ENCODE measurements at places on chromosomes 4 and X.

- DNase-seq, result no peak
Observed at GRCh38 chrX:128975745-128976144, 547.5 kb downstream of the SMARCA1 start.

GRCh38 chr4:93841803-93842345 lies 13.3 kb downstream of the ATOH1 start:
- DNase-seq, result no peak

DNA sequence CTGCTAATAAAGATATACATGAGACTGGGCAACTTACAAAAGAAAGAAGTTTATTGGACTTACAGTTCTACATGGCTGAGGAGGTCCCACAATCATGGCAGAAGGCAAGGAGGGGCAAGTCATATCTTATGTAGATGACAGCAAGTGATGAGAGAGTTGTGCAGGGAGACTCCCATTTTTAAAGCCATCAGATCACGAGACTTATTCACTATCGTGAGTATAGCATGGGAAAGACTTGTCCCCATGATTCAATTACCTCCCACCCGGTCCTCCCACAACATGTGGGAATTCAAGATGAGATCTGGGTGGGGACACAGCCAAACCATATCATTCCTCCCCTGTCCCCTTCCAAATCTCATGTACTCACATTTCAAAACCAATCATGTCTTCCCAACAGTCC lies 50.9 kb upstream of the GRID2 start:
- DNase-seq, result no peak

DNA sequence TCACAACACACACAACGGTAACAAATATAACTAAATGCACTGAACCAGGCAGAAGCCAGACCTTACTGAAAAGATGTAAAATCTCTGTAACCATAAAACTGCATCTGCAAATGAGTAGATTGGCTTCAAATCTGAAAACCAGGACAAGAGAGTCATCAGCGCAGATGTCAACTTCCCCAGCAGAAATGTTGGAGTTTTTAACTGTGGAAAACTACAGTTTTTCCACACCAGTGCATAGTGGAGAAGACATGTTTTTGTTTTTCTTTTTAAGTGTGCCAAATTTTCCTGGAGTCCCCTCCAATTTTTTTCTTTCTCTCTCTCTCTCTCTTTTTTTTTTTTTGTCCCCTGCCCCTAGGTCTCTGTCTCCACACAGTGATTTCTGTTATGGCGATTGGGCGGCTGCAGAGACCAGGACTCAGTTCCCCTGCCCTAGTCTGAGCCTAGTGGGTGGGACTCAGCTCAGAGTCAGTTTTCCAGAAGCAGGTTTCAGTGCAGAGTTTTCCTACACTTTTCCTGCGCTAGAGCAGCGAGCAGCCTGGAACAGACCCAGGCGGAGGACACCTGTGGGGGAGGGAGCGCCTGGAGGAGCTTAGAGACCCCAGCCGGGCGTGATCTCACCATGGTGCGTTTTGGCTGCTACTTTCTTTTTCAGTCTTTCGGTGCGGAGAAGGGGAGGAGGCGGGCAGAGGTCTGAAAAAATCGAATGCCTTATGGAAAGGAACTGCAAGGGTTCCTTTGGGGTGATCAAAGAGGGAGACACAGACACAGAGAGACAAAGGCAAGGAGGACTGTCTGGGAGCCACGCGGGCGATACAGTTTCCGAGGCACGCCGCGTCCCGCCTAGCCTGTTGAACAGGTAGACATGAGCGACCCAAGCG lies at the start of gene GUCY1A1:
Gene GUCY1A1, plus strand, starts transcription at position 505 of the 878 bp plus-strand sequence. CDS start 30,020 bp downstream, outside the sequence.
- DNase-seq, result no peak

DNA sequence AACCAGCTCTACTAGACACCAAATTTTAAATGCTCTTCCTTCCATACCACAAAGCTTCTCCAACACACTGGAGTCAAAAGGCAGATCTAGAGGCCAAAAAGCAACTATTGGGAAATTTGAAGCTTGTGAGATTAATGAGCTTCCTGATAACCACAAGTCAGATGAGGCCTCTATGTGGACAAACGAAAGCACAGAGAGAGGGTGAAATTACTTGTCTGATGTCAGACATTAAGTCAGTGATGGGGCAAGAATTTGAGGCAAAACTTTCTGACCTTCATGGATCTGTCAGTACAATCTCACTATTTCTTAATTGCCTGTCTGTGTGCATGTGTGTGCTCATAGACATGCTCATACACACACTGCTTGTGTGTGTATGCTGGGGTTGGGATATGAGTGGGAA lies 103.6 kb downstream of the GUCY2F start:
- DNase-seq, result no peak

DNA sequence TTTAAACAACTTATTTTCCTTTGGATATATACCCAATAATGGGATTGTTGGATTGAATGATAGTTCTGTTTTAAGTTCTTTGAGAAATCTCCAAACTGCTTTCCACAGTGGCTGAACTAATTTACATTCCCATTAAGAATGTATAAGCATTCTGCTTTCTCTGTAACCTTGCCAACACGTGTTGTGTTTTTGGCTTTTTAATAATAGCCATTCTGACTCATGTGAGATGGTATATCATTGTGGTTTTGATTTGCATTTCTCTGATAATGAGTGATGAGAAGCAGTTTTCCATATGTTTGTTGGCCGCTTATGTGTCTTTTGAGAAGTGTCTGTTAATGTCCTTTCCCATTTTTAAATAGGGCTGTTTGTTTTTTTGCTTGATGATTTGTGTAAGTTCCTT lies 155.6 kb upstream of the PITX2 start:
- DNase-seq, result no peak

DNA sequence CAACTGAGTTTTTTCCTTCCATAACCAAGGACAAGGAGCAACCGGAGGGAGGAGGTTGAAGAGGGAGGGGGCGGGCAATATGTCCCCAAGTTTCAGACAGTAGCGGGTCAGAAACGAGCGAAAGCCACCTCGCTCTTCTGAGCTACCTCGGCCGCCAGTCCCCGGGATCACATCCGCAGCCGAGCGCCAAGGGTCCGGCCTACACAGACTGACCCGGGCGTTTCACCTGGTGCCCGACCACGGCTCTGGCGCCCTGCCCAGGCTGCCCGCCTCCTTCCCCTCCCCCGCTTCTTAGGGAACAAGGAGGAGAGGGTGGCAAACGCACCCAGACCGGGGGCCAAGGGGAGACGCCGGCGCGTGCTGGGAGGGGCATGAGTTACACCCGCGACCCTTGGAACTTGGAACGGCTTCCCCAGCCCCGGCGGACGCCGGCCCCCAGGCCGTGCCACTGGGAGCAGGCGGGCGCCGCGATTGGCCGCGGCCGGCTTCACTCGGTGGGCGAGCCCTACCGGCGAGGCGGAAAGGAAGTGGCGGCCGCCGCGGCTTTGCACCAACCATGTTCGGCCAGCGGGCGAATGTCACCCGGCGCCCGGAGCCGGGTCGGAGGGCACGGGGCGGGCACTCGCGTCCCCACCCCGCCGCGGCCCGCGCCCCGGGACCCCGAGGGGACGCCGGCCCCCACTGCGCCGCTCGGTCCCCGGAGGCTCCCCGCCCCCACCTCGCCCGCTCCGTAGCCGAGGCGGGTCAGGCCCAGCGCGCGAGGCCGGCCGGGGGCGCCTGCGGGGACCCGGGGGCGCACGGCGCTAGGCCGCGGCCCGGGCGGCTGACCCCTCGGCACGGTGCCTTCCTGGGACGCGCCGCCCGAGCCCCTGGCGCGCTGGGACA lies 1.5 kb downstream of the IRF2 start:
- DNase-seq, result no peak

GRCh38 chr4:138174981-138175794 lies 67.0 kb downstream of the SLC7A11 start:
- no peak for DNase-seq

DNA sequence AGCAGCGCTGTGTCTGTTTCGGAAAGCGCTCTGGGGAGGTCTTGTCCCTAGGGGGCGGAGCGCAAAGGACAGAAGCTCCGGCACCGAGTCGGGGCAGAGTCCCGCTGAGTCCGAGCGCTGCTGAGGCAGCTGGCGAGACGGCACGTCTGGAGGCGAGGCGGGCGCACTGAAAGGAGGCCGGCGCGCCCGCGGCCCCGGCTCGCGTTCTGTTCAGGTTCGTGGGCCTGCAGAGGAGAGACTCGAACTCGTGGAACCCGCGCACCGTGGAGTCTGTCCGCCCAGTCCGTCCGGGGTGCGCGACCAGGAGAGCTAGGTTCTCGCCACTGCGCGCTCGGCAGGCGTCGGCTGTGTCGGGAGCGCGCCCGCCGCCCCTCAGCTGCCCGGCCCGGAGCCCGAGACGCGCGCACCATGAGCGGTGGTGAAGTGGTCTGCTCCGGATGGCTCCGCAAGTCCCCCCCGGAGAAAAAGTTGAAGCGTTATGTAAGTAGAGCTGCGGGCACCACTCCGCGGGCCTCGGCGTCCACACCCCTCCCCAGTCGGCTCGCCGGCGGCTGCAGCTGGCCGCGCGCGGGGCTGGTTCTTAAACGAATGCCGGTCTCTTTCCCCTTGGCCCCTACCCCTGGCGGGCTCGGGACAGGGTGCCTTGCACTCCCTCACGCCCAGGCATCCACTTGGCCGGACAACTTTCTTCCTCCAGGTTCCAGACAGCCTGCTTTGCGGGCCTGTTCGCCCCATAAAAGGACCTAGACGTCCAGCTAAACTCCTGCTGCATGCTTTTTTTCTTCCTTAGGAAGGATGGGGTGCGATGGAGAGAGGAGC lies at the start of gene GAB1:
Gene GAB1, plus strand, starts transcription at position 96 of the 819 bp plus-strand sequence. Its CDS starts 313 bp downstream, at position 409.
- DNase-seq, result no peak

Data from HCT116 (cell line).